NCI-H2081 treated with DMSO at 0.1 percent for 48 hours (cell line): ENCODE measurements at places on chromosomes 5 and 9.

DNA sequence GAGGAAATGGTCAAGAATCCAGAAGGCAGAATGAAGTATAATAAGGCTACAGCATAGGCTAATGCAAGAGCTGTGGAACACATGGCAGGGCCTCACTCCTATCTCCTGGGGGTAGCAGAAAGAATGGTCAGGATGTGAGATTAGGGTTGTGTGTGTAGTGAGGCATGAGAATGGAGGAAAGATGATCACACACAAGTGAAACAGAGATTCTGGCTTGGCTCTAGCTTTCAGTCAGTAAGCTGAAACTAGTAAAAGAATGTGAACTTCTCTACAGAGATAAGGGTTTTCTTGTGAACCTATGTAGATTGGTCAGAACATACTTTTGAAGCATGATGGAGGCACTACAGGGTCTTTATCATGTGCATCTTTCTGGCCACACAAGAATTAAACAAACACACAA lies 298.8 kb downstream of the ASTN2 start:
- no peak for DNase-seq

DNA sequence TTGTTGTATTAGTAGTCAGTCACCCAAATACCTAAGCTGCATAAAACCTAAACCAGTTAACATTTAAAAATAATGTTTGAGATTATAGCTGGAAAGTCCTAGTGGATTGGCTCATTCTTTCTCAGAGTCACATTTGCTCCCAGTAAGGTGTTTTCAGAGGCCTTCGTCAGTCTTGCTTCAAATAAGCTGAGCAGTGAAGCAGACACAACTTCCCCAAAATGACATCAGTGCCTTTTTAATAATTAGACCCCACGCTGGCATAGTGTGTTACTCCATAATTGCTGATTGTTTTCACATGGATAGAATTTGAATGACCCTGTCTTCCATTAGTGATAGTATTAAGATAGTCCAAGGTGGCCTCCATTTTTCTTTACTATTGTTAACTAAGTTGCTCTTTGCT lies 245.8 kb downstream of the PJA2 start:
- DNase-seq, result no peak

- no peak for DNase-seq
Measured at GRCh38 chr5:64789457-64789856, 20.7 kb downstream of the CWC27 start.

DNA sequence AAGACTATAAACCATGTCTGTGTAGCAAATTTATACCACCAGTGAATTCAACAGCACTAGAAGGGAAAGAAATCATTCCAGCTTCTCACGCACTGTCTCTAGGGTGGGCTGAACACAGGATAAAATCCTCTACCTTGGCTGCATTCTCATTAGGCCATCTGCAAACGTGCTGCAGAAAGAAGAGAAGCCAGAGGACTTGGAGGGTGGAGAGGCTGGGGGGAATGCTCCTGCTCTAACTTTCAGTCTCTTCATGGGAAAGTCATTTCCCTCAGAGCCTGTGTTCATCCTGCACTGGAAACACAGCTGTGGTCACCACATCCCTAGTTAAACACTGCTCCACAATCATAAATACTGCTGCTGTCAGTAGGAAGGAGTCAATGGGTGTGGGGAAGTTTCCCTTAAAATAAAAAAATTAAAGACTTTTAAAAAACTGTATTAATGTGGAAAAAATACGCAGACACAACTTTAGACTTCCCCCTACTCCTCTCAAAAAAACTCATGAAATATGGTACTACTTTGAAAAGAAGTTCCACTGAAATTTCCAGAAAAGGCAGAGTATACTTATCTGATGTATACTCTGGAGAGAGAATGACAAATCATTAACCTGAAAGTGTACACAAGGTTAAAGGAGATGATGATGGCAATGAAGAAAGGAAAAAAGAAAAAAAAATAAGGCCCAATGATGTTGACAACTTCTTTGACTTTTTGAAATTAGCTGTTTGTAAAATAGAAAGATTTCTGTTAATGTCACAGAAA lies 46.8 kb downstream of the LHFPL2 start:
- no peak for DNase-seq

- no peak for DNase-seq
Measured at GRCh38 chr5:15717001-15717400, 217.0 kb downstream of the FBXL7 start.

DNA sequence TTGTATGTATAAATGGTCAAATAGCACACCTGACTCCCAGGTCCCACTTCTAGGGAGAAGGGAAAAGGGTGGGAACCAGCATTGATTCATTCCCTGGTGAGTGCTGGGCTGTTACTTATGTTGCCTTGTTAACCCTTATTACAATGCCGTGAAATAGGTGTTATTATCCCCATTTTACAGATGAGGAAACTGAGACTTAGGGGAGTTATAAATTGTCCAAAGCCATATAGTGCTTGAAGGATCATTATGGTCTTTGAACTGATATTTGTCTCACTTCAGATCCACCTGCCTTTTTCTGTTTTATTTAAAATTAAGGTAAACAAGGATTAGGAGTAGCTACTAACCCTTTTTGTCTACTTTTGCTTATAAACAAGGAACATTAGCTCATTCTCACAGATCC lies 16.5 kb downstream of the TMEM268 start:
- no peak for DNase-seq

GRCh38 chr5:180563994-180564393 lies 27.3 kb downstream of the SCGB3A1 start:
- DNase-seq, result no peak

DNA sequence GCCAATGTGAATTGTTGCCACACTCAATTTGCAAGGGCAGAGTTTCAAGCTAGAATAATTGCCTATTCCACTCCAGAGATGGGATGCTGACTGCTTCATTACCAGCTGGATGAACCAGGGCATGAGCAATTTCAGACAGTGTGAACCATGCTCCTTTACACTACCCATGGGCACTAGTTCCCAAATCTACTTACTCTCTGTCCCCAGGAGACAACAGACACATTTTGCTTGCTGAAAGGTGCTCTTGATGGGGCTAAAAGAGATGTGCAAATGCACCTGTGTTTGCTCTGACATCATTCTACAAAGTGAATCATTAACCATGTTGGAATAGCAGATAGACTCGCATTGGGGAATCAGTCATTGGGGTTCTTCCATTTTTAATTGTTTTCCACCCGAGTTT lies 522.3 kb upstream of the NUDT12 start:
- DNase-seq, result no peak

DNA sequence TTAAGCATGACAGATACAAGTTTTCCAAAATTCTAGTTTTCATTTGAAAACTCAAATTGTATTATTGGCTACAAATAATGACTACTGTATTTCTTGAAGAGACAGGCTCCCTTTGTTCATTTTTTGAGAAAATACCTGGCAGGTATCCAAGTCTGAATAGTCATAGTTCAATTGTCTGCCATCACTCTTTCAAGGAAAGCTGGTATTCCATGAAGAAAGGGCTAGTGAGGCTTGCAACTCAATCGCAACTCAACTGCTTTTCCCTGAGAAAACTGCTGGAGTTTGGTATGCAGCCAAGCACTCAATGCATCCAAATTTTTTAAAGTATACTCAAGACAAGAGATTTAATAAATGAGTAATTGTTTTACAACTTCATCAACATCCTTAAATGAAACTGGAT lies 61.4 kb upstream of the TRIO start:
- no peak for DNase-seq

- no peak for DNase-seq
Measured at GRCh38 chr5:119028575-119028974, 40.2 kb upstream of the DTWD2 start.

DNA sequence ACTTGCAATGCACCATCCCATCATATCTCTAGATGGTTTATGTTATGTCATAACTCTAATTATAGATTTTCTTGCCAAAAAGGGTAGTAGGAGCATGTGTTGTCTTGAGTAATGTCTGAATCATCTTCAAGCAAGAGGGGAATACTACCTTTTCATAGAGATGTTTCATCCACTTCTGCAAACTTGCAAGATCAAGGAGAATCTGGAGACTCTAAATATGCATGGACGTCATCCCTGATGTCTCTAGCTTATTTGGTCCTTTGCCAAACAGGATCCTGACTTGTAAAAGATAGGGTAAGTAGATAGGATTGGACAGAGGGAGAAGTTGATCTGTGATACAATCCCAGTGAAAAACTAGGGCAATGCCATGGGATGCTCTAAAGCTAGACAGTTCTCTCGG lies 246.5 kb downstream of the DMRTA1 start:
- DNase-seq, result no peak

- DNase-seq, result no peak
Measured at GRCh38 chr5:167802755-167803431, 488.6 kb upstream of the WWC1 start.

- no peak for DNase-seq
Measured at GRCh38 chr9:99238331-99238730, 16.2 kb downstream of the SEC61B start.

GRCh38 chr5:107781451-107781850 lies 110.7 kb upstream of the EFNA5 start:
- no peak for DNase-seq

DNA sequence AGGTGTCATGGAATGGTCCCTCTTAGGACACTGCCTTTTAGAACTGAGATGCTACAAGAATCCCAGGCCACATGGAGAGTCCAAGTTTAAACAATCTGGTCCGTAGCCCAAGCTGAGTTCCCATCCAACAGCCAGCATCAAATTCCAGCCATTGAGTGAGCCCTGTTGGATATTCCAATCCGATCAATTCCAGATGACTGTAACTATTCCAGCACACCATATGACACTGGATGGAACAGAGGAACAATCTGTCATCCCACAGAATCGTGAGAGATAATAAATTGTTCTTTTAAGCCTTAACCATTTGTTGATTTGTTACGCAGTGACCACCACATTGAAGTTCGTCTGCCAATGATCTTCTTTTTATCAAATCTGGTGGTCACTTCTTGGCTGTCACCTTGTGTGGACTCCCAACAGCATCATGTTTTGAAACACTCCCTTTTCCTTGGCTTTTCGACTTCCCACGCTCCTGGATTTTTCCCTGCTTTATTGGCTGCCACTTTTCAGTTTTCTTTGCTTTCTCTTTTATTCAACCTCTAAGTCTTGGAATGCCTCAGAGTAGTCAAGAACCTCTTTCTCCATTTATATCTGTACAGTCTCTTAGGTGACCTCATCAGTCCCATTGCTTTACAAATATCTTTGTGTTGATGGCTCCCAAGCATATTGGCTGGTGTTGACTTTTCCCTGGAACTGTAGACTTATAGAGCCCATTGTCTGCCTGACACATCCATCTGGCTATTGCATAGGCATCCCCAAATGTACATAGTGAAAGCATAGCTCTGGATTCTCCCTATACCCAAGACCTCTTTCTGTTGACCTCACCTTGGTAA lies 46.1 kb downstream of the TNFSF15 start:
- no peak for DNase-seq

GRCh38 chr5:60339691-60340201 lies 360.2 kb downstream of the DEPDC1B start:
- no peak for DNase-seq

- no peak for DNase-seq
Measured at GRCh38 chr5:17907094-17907493, 272.8 kb downstream of the TAF11L14 start.

GRCh38 chr9:126856326-126856877 lies 4.0 kb upstream of the ZBTB34 start:
- DNase-seq, result no peak

DNA sequence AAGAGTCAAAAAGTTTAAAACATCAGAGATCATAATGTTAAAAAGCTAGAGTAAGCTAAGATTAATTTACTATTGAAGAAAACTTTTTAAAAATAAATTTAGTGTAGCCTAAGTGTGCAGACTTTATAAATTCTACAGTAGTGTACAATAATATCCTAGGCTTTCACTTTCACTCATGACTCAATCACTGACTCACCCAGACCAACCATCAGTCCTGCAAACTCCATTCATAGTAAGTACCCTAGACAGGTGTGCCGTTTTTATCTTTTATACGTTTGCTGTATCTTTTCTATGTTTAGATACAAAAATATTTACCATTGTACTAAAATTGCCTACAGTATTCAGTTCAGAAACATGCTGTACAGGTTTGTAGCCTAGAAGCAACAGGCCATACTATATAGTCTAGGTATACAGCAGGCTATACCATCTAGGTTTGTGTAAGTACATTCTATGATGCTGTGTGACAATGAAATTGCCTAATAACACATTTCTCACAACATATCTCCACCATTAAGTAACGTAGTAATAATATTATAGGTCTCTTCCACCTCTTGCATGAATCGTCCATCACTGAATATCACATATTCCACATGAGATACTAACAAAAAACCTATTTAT lies 59.2 kb downstream of the MEGF9 start:
- DNase-seq, result no peak

DNA sequence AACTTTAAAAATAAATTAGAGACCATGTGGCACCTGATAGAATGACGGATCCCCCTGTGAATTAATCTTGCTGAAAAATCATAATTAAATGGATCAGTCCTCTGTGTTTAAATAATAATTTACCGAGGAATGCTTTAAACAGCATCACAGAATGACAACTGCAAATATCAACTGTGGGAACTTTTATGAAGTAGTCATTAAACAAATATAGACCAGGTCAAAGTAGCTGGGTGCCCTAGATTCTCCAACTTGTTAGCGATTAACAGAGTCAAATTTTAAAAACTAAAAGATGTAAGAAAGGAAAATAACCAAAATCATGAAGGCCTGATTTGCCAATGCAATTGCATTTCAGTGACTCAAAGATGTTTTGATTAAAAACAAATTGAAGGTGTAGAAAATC lies 933.4 kb downstream of the PTPRD start:
- no peak for DNase-seq

- DNase-seq, result no peak
Measured at GRCh38 chr5:35884191-35884769, 27.6 kb downstream of the IL7R start.
